COR-L47 (cell line): ENCODE measurements at places on chromosomes 2 and 18.

GRCh38 chr2:215422676-215423075 lies 13.2 kb downstream of the FN1 start:
- no peak for DNase-seq

DNA sequence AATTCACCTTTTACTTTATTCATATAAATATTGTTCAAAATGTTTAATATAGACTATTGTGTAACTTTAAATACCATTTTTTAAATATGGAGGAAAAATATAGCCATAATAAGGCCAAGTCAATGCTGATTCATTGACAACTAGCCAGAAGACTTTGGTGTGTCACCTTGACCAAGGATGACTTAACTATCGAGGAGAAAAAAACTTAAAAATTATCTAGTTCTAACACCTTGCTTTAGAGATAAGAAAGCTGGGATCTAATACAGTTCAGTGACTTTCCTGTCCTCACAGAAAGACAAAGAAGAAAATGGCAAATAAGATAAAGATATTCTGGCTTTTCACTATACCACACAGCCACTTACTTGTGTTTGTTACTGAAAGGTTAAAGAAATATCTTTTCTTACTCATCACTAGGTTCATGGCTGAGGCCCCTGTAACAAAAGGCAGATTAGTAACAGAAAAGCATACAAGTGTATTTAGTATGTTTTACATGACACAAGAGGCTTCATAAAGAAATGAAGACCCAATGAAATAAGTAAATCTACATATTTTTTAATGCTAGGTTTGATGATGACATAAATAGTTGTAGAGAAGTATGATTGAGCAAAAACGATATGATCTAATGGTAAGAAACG lies 65.9 kb upstream of the LRRTM1 start:
- no peak for DNase-seq

DNA sequence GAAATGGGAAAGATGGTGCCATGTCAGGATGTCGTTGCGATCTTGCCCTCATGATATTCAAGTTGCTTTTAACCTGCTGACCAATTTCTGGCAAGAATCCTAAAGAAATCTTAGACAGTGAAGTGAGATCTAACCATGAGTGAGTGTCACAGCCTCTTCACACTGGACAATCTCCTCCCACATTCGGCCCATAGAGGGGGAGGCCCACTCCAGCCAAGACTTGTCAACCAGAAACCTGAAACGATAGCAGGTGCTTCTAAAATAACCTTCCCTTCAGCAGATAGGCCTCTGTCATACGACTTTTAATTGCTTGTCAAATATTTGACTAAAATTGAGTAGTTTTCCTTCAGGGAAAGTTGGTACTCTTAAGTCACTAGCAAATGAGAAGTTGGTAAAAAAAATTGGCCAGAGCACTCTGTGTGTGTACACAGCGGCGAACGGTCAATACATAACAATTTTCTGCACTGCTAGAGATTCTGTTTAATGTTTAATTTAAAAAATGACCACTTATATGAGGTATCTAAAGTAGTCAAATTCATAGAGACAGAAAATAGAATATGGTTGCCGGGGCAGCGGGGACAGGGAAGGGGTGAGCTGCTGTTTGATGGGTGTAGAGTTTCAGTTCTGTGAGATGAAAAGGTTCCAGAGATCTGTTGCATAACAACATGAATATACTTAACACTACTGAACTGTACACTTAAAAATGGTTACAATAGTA lies 110.2 kb downstream of the VAPA start:
- DNase-seq = peak; percentile 84

DNA sequence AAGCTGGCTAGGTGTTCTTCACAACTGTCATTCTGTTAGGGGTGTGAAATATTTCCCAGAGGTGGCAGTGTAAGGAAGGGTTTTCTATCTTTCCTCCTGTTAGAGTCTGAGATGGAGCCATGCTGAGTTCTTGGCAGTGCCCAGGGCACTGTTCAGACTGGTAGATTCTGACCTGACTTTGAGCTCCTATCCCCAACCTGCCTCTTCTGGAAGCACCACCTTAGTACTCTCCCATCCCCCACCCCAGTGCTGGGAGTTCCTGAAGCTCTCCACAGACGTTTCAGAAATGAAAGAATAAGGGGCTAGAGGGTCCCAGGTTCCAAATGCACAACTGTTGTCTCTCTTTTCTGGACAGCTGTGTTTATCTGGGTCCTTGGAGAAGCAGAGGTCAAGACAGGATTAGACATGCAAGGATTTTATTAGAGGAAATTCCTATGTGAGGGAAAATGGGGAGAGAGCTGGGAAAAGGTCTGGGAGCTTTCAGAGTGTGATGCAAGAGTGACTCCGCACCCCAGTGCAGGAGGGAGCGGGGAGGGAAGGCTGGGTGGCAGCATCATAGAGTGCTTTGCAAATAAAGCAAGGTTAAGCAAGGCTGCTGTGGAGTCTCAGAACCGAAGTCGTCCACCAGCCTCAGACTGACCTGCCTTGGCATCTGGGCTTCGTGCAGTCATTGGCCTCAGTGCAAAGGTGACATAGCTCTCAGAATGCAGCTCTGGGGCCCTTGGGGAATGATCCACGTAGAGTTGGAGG lies 75.5 kb downstream of the SLC4A3 start:
- DNase-seq = no peak

DNA sequence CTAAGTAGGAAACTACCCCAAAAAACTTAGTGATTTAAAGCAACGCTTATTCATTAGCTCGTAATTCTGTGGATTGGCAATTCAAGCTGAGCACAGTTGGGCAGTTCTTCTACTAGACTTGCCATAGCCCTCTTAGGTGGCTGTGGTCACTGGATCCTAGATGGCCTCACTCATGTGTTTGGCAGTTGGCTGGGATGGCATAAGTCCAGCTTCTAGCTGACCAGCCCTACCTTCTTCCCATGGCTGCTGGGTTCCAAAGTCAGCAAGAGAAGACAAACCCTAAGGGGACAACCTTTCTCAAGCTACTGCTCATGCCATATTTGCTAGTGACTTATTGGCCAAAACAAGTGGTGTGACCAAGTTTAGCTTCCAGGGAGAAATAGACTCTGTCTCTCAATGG lies 95.3 kb downstream of the COPS8 start:
- no peak for DNase-seq

DNA sequence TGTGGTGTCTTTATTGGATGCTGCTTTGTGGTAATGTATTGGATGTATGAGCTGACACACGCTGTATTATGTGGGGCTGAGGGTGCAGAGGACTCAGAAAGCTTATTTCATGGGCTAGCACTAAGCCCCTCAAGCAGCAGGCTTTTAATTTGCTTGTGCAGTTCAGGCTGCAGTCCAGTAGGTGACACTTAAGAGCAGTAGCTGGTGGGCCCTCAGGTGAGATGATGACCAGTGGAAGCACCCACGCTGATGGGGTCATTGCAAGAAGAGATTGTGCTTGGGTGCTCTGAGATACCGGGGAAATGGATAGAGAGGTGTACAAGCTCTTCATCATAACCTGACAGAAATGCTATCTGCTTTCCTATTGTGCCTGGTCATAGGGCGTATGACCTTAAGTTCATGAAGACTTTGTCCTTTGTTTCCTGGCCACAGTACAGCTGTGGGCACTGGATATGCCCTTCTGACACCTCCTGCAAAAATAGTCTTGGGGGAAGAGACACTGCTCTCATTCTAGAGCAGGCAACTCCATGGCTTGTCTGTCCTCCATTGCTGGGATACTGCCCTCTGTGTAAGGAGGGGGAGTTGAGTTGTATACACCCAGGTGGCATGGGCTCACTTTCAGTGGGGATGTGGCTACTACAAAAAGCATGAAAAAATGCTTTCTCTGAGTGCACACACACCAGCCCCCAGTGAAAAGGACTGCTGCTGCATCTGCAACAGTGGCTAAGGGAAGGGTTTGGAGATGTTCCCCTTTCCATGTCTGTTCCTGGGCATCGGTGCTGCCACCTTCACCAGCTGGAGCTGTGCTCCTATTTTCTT lies 205.7 kb upstream of the ZSWIM2 start:
- no peak for DNase-seq
